DMS79 treated with DMSO at 0.1 percent for 48 hours (cell line): ENCODE measurements at places on chromosomes 3 and 15.

GRCh38 chr15:73685981-73686380 lies 1.8 kb downstream of the CD276 start:
- no peak for DNase-seq

DNA sequence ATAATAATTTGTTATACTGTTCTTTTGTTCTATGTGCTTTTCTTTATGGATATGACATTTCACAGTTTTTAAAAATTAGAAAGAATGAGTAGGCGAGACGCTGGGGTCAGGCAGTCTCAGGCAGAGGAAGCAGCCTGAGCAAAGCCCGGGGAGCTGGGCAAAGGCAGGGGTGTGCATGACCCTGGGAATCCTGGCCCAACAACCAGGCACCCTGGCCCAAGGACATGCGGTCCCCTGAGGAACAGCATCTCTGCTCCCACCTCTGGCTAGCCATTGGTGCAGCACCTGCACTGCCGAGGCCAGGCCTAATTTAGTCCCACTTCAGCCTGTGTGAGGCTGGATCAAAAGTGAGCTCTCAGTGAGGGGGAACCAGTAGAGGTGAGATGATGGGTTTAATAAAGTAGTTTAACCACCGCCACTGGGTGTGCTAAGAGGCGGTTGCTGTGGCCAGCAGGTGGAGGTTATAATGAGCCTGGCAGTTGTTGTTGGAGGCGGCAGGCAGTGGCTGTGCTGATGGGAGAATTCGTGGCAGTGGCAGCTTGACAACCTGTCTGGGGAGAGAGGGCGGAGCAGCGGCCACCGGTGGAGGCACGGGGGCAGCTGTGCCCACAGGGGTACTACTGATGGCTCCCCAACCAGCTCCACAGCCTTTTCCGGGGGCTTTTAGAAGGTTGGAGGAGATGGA lies 41.5 kb downstream of the PRKCD start:
- peak; percentile 34 for DNase-seq

- DNase-seq = no peak
Measured at GRCh38 chr3:127777921-127778656, 44.2 kb downstream of the MGLL start.

GRCh38 chr3:37862219-37862902 lies 681 bp downstream of the CTDSPL start:
- DNase-seq = no peak

DNA sequence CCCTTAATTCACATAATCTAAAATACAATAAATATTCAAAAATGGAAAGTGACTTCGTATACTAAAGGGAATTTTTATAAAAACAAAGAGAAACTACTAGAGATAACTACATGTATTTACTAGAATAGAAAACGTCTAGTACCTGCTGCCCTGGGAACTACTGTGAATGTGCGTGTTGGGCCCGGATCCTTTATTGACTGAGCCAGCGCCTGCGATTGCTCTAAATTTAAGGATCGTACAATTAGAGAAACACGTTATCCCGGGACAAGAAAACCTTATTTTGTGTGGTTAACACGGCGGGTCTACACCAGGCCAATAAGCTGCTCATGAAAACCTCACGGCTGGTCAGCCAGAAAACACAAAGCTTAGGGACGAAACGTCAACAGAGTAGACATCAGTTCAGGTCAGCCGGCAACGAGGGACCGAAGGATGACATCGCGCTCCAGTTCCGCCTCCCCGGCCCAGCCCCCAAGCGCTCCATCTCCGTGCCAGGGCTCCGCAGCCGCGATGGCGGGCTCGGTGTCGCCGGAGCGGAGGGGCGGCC lies 555 bp downstream of the TM2D3 start:
- DNase-seq = no peak

- no peak for DNase-seq
Measured at GRCh38 chr3:179688850-179689249, 36.0 kb downstream of the USP13 start.

- no peak for DNase-seq
Measured at GRCh38 chr15:39028069-39028468, 463.5 kb upstream of the RASGRP1 start.

GRCh38 chr3:117234331-117234730 lies 524.8 kb downstream of the TUSC7 start:
- peak; percentile 91 for DNase-seq

- DNase-seq = no peak
Measured at GRCh38 chr3:71207632-71208031, 375.9 kb downstream of the FOXP1 start.

GRCh38 chr15:76577879-76578512 lies 241.4 kb downstream of the ISL2 start:
- DNase-seq = no peak

DNA sequence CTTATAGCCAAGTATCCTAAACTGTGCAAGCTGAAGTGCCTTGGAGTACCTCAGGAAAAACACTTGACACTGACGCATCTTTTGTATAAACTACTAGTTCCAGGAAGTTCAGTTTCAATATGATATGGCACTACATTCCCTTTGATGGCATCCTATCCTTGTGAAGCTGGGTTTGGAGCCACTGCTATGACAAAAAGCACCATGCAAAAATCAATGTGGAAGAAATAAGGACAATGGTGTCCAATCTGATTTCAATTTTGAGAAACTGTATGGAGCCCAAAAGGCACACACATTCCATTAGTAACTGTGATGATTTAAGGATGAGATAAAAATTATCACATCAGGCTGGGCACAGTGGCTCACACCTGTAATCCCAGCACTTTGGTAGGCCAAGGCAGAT lies 5.6 kb downstream of the RPS27L start:
- DNase-seq = no peak

DNA sequence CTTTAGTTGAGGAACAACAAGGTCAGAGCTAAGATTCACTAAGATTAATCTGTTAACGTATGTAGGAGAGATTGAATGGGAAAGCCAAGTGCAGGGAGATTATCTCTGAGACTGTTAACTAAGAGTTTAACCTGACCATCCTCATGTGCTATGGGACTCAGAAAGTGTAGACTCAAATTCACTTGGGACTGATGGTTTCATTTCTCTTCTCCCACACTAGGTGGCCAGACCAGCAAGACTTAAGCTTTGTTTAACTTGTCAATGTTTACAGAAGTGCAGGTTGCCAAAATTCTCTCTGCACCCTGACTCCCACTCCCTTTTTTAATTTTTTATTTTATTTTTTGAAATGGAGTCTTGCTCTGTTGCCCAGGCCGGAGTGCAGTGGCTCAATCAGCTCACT lies 6.3 kb upstream of the HEXA start:
- no peak for DNase-seq

DNA sequence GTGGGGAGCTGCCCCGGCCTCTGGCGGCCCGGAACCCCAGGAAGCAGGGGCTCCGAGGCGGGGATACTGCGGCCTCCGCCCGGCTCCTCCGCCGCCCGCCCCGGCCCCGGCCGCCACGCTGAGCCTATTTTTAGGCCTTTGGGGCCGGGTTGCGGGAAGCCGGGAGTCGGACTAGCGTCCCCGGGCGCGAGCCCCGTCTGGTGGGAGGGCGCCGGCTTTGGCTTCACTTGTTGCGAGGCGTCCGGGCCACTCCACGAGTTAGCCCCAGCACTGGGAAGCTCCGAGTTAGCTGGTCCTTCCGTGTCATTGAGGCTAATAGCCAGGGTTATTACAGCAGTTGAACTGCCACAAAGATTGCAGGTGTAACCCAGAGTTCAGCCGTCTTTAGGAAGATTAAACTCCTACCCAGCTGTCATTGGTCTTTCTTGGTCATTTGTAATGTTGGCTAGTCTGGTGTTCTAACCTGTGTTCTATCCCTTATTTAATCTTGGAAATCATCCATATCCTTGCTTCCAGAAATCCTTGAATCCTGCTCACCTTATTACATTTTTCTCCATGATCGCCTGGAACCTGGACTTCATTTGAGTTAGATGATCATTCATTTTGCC lies 791 bp downstream of the GYG1 start:
- DNase-seq = peak; percentile 26

GRCh38 chr3:45258317-45258716 lies 32.2 kb upstream of the TMEM158 start:
- DNase-seq = no peak
